Renal pelvis (tissue), 12 donors: ENCODE measurements at places on chromosomes 3 and 15. TPM values are rescaled to one million over a fixed set of nuclear protein-coding genes. Genes with fewer than 3 reads are reported as not detected.

GRCh38 chr3:183098536-183099025 is 715 bp downstream of the MCCC1 start:
- DNase-seq, result no peak

DNA sequence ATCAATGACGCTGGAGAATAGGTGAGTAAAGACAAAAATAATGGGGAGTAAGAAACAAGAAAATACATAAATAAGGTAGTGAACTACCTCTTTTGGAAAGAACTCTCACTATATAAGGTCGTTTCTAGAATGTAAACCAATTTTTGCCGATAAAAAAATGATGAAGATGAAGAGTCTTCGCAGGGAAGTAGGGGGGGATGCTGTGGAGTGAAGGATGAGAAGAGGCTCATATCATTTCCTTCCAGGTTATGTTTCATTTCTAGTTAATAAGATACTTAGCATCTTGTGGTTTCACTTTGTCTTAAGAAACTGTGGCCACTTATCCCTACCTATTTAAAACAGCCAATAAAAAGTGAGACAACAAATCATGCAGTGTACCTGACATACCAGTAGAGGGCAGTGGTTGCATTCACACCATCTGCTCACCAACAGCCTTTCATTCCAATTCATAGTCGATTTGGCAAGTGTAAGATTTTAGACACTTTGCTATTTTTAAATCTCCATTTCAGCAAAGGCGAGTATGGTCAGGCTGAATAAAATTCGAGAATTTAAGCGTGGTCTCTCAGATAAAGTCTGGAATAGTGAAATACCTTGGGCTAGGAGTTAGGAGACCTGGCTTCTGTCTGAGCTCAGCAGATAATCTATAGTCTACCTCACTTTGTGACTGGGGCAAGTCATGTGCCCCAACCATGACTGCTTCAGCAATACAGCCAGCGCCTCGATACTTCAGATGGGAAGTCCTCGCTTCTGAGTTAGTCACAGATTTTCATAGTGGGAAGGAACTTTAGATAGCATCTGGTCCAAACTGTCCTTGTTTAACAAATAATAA is 28.9 kb upstream of the ICE2 start:
- peak; percentile 43 for DNase-seq

The SLC6A20 gene
- polyA plus RNA-seq, result 0.10 TPM

The P2RY1 gene
- polyA plus RNA-seq, result 3.0 TPM

The RRP9 gene
- polyA plus RNA-seq, result 22.1 TPM
